ENCODE measurements at places on chromosomes 12 and 14.

- DNase-seq, result no peak
Observed at GRCh38 chr12:50546441-50547318, 41.9 kb downstream of the DIP2B start.

DNA sequence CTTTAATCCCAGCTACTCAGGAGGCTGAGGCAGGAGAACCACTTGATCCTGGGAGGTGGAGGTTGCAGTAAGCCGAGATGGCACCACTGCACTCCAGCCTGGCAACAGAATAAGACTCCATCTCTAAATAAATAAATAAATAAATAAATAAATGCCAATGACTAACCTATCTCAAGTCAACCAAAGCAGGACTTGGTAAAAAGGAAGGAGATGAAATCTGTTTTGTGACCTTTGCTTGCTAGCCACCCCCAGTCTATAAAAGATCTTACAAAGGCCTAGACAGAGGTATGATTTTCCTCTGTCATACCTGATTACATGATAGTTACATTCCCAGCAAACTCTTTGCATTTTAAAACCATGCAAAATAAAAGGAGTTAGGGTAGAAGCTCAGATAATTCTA lies 13.5 kb upstream of the METTL17 start:
- no peak for DNase-seq

- DNase-seq, result no peak
Observed at GRCh38 chr12:30696486-30696885, 817 bp upstream of the IPO8 start.

- DNase-seq, result no peak
Observed at GRCh38 chr12:72872996-72873395, 600.8 kb downstream of the TRHDE start.

DNA sequence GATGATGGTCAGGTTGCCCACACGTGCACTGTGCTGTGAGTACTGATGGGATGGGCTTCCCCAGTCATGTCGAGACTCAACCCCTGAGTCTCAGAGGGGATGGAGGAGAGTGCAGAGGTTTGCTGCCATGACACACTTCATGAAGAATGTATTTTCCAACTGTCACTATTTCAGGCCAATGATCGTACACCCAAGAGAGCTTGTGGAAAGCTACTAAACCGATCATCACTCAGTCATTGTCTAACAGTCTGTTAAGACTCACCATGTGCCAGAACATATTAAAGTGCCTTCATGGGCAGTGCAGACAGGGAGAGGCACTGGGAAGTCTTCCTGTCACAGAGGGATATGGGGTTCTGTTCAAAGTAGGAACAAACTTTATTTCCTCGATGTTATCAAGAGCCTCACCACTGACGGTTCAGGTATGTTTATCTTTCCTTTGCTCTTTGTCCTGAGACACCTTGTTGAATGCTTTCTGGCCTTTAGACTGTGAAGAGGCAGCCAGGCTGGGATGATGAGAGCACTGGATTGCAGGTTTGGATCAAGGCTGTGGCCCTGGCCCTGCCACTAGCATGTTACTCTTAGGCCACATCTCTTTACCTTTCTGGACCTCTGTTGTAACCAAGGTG lies 41.6 kb upstream of the NTF3 start:
- no peak for DNase-seq

DNA sequence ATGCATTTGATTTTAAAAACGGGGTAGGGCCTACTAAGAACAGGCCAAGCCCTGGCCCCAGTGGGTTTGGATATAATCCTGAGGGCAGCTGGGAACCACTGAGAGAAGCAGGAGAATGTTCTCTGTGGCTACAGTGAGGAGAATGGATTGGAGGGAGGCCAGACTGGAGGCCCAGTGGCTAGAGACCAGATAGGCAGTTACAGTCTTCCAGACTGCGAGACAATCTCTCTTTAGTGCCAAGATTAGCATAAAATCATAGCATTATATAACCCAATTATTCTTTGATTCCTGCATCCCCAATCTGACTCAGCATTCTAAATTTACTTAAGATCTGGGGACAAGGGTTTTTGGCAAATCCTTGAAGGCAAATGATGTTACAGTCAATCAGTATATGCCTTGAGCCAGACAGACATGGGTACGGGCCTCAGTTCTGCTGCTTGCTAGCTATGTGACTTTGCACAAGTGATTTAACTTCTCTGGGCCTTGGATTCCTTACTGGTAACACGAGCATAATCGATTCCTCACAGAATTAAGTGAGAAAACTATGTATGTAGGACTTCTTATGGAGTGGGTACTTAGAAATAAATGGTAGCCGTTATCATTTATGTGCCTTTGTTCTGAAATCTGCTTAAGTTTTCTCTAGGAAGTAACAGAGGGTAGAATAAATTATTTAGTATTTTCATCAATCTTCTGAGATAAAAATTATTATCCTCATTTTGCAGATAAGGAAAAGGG lies 18.3 kb downstream of the NINJ2 start:
- peak; percentile 32 for DNase-seq

- DNase-seq, result no peak
Observed at GRCh38 chr12:87922736-87923135, 106.5 kb downstream of the C12orf50 start.

DNA sequence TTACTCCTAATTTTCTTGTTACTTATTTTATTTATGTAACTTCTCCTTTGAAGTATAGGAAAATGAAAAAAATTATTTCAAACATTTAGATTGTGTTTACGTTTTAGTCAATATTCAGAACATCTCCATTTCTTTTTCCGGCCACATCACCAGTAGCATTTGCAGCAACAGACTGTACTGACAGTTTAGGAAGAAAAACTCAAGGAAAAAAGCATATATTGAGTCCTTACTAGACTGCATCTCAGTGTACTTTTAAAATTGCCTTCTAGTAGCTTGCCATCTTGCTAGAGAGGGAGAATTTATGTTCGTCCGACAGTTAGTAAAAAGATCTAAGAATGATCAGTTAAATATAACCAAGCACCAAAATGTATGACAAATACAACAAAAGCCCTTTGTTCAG lies 625.0 kb upstream of the MIS18BP1 start:
- DNase-seq, result no peak

DNA sequence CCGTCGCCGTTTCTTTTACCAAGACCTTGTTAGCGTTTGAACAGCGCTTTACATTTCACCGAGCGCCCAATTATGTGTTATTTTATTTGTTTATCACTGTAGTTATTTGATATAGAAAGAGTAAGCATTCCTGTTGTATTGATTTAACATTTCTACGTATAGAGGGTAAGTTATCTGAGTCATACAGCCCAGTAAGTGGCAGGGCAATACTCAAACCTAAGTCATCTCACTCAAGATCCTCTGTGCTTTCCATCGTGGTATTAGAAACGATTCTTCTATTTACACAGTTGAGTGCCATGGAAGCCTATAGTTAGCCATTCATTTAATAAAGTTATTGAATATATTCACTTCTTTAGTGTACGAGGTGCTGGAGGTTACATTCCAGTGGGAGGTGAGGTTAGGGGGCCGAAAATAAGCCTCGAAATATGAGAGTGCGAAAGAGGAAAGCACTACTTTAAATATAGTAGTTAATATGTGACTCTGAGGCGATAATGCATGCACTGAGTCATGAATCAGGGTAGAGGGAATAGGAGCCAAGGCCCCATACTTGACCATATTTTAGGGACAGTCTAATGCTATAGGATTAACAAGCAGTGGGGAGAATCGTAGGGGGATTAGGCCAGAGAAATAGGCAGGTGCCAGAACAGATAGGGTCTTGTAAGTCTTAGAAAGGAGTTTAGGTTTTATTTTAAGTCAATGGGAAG lies 629 bp downstream of the RAD51AP1 start:
- no peak for DNase-seq

- DNase-seq, result no peak
Observed at GRCh38 chr12:106179086-106179485, 40.3 kb upstream of the NUAK1 start.
